ENCODE measurements at places on chromosomes 7 and 10.

- H3K36me3 ChIP-seq: peaks cover 7% of the 10 kb centered on the region
- peaks cover 30% of the 10 kb centered on the region for H3K4me1 ChIP-seq
- H3K27ac ChIP-seq: peak overlapping the region; percentile 65
- peak overlapping the region; percentile 15 for H3K4me3 ChIP-seq
- H3K27me3 ChIP-seq: no peaks in the 10 kb centered on the region
These were observed 102.7 kb downstream of the FAM53B start for GRCh38 chr10:124641282-124642087.

DNA sequence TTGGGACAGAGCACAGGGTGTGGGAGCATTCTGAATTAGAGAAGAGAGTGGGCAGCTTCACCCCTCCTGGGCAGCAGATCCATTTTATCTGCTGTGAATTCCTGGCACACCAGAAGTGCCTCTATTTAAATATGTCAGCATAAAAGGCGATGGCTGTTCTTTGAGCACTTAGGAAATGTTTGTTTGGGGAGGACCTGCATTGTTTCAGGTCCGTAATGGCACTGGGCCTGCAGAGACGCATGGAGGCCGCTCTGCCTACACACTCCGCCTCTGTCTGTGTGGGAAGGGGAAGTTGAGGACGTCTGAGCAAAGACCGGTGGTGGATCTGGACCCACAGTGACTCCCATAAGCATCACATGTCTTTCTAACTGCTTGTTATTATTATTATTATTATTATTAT is 253.2 kb downstream of the CAMK1D start:
- peaks cover 29% of the 10 kb centered on the region for H3K4me1 ChIP-seq
- H3K36me3 ChIP-seq: peaks cover 3% of the 10 kb centered on the region
- no peaks in the 10 kb centered on the region for H3K27me3 ChIP-seq
- no peak overlapping the region for H3K27ac ChIP-seq
- DNase-seq: no peak

- peak overlapping the region; percentile 93 for H3K27ac ChIP-seq
- no peaks in the 10 kb centered on the region for H3K27me3 ChIP-seq
- H3K36me3 ChIP-seq: peaks cover 34% of the 10 kb centered on the region
- H3K4me3 ChIP-seq: peak overlapping the region; percentile 94
These were observed 744 bp downstream of the TRIP6 start for GRCh38 chr7:100867776-100868485.

DNA sequence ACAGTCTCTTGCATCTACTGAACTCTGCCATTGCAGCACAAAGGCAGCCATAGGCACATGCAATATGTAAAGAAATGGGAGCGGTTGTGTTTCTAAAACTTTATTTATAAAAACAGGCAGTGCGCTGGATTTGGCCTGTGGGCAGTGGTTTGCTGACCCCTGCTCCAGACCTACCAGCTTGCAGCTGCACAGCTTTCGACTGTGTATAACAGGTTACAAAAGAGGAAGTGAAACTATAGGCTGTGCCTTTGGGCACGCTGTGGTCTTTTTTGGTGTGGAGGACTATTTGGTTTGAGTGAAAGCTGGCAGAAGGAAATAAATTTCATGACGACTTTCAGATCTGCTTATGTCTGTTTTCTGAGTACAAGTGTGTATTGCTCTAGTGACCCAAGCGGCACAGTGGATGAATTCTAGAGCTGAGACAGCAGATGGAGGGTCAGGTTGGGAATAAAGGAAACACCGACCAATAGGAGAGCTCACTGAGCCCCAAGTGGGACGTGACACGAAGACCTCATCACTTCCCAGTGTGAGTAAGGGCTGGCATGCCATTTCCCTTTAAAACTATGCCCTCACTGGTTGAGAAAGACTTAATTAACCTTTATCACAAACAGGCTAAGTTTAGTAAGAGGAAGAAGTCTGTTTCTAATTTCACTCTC is 152.7 kb downstream of the ANK3 start:
- peak overlapping the region; percentile 79 for H3K27ac ChIP-seq
- no peaks in the 10 kb centered on the region for H3K27me3 ChIP-seq
- H3K36me3 ChIP-seq: no peaks in the 10 kb centered on the region
- peaks cover 28% of the 10 kb centered on the region for H3K4me1 ChIP-seq
- peak overlapping the region; percentile 69 for H3K4me3 ChIP-seq
- peak; percentile 24 for DNase-seq

DNA sequence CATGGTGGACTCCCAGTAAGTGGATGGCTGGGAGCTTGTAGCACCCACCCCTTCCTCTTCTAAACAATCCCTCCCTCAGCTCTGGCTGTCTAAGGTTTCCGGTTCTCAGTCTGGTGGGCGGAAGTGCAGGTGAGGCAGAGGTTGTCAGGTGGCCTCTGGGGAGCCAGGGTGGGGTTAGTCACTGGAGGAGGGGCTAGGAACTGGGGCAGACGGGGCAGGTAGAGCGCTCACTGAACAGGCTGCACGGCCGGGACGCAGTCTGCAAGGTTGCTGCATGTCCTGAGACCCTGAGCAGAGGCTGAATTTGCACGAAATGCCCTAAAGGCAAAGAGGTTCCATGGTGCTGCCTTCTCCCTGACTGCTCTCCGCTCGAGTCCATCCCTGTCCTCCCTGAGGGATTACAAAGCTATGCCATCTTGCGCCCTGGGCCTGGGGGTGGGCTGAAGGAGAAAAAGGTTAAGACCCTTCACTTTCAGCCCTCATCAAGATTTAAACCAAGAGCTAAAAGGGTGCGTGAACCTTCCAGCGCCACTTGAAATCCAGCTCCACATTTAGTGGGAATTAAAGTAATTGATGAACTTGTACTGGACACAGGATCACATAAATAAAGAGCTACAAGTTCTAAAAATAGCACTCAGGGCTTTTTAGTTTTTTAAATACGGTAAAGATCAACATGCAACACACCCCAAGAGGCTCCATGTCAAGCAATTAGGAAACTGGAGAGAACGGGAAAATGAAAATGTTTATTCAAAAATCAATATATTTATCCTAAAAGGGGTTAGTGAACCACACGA is 62.3 kb upstream of the CTBP2 start:
- DNase-seq: no peak
- H3K27ac ChIP-seq: no peak overlapping the region
- H3K4me1 ChIP-seq: no peaks in the 10 kb centered on the region
- H3K27me3 ChIP-seq: no peaks in the 10 kb centered on the region
- no peak overlapping the region for H3K4me3 ChIP-seq
- H3K36me3 ChIP-seq: no peaks in the 10 kb centered on the region

- H3K27ac ChIP-seq: peak overlapping the region; percentile 93
- peak overlapping the region; percentile 55 for H3K4me3 ChIP-seq
- peaks cover 26% of the 10 kb centered on the region for H3K27me3 ChIP-seq
- H3K4me1 ChIP-seq: peaks cover 38% of the 10 kb centered on the region
These were observed 6.1 kb upstream of the LAMB4 start for GRCh38 chr7:108136191-108136688.

- H3K4me1 ChIP-seq: peaks cover 54% of the 10 kb centered on the region
- H3K4me3 ChIP-seq: no peak overlapping the region
- H3K27me3 ChIP-seq: peaks cover 3% of the 10 kb centered on the region
- H3K36me3 ChIP-seq: peaks cover 15% of the 10 kb centered on the region
- no peak overlapping the region for H3K27ac ChIP-seq
- no peak for DNase-seq
These were observed 122.4 kb downstream of the PLXNA4 start for GRCh38 chr7:132453826-132454225.

- H3K27me3 ChIP-seq: peaks cover 37% of the 10 kb centered on the region
- no peak overlapping the region for H3K4me3 ChIP-seq
- DNase-seq: no peak
- no peak overlapping the region for H3K27ac ChIP-seq
- no peaks in the 10 kb centered on the region for H3K36me3 ChIP-seq
These were observed 3.2 kb downstream of the TSPAN33 start for GRCh38 chr7:129147731-129148130.

DNA sequence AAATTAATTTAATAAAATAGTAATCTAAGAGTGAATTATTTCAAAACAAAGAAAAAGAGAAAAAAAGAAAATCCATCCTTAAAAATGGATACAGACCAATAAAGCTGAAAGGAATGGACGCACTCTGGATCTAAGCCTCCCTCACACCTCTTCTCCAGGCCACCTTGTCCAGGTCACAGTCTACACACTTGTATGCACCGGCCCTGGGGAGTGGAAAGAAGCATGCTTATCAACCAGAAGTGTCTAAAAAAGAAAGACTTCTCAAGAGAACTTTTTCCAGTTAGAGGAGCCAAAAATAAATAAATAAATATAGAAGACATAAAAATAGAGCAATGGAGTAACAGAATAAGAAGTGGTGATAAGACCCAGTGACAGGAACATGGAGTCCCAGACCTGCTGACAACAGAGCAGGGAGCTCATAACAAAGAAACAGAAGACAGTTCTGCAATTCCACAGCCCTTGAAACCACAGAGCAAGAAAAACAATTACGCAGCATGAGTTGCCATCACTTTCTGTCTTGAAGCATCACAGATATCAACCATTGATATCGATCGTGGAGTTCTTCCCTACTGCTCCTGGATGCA is 311.7 kb upstream of the NFE2L3 start:
- H3K27ac ChIP-seq: no peak overlapping the region
- H3K4me3 ChIP-seq: no peak overlapping the region
- peaks cover 18% of the 10 kb centered on the region for H3K27me3 ChIP-seq
- no peaks in the 10 kb centered on the region for H3K4me1 ChIP-seq
- H3K36me3 ChIP-seq: no peaks in the 10 kb centered on the region

- H3K4me3 ChIP-seq: no peak overlapping the region
- no peak for DNase-seq
- H3K27ac ChIP-seq: no peak overlapping the region
- no peaks in the 10 kb centered on the region for H3K27me3 ChIP-seq
These were observed 41.8 kb downstream of the KLHDC10 start for GRCh38 chr7:130112093-130112492.

DNA sequence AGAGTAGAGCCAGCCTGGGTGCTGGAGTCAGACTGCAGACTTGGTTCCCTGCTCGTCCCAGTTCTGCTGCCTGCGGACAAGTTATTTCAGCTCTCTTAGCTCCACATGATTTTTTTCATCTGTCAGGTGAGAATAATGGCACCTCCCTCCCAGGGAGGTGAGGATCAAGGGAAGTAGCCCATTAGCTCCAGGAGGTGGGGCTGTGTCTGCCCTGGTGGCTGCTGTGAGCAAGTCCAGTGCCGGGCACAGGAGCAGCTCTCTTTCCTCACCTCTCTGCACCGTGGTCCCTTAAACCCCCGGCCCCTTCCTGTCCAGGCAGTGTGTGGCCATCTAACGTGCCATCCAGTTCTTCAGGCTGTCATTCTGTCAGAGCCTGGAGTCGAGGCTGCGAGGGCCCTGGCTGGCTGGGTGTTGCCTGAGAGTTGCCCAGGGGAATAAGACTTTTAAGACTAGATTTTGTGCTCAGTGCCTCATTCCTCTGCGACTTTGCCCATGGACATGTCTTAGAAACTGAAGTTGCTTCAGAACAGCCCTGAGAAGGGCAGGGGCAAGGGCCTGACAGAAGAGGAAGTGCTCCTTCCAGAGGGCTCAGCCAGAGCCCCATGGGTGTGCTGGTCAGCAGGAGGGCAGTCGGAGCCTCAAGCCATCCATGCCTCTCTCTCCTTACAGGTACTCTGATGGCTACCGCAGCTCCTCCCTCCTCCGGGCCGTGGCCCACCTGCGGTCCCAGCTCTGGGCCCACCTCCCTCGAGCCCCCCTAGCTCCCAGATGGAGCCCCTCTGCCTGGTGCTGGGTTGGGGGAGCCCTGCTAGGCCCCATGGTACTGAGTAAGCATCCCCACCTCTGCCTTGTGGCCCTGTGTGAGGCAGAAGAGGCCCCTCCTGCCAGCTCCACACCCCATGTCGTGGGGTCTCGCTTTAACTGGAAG is 5.0 kb downstream of the ABCB8 start:
- H3K36me3 ChIP-seq: peaks cover 19% of the 10 kb centered on the region
- no peak overlapping the region for H3K4me3 ChIP-seq
- no peaks in the 10 kb centered on the region for H3K27me3 ChIP-seq

- H3K4me1 ChIP-seq: peaks cover 64% of the 10 kb centered on the region
- H3K4me3 ChIP-seq: peak overlapping the region; percentile 100
- DNase-seq: no peak
- H3K27ac ChIP-seq: peak overlapping the region; percentile 92
- H3K36me3 ChIP-seq: peaks cover 66% of the 10 kb centered on the region
These were observed 1.4 kb downstream of the SCD start for GRCh38 chr10:100348389-100348927.

- H3K4me1 ChIP-seq: peaks cover 8% of the 10 kb centered on the region
- no peak overlapping the region for H3K4me3 ChIP-seq
- no peak overlapping the region for H3K27ac ChIP-seq
These were observed 14.4 kb downstream of the SMURF1 start for GRCh38 chr7:99129536-99129935.

- no peak overlapping the region for H3K4me3 ChIP-seq
- no peak for DNase-seq
- no peaks in the 10 kb centered on the region for H3K4me1 ChIP-seq
- no peaks in the 10 kb centered on the region for H3K27me3 ChIP-seq
- H3K27ac ChIP-seq: no peak overlapping the region
- no peaks in the 10 kb centered on the region for H3K36me3 ChIP-seq
These were observed 340.5 kb downstream of the PTPRN2 start for GRCh38 chr7:158246960-158247673.

GRCh38 chr10:114821915-114822443 is 399 bp downstream of the FHIP2A start:
- no peak for DNase-seq
- peak overlapping the region; percentile 86 for H3K27ac ChIP-seq
- H3K4me3 ChIP-seq: peak overlapping the region; percentile 93

DNA sequence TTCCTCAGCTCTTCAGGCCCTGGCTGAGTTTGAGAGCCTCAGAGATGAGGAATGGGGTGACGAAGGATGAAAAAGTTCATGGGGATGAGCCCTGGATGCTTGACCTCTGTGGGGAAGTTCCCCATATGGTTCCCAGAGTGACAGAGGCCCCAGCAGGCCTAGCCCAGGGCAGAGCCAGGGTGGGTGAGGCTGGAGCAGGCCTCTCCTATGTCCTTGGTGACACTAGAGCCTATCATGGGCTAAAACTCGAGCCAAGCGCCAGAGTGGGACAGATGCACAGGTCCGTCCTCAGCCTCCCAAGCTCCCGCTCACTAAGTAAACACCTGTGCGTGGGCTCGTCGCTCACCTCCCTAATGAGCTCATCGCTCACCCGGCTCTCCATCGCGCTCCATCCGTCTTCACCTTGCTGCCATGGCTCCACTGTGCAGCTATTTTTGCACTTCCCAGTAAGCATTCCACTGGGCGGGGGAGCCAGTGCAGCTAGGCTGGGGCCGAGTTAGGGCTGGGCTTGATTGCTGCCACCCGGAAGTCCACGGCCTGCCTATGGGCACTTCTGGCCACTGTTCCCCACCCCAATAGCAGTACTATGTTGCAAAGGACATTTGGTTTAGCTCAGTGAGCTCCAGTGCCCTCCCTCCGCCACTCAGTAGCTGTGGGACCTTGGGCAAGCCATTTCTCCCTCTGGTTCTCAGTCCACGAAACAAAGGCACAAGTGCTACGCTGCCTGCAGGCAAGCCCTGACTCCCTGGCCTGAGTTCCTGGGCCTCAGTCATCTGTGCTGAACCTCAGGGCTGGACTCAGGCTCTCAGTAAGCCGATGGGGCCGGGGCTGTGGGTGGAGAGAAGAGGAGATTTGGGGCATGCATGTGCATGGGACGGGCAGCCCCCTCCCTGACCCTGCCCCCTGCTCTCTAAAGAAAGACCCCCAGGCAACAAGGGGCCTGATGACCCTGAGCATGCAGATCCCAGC is 117.3 kb upstream of the PCBD1 start:
- H3K36me3 ChIP-seq: no peaks in the 10 kb centered on the region
- H3K27me3 ChIP-seq: no peaks in the 10 kb centered on the region
- no peaks in the 10 kb centered on the region for H3K4me1 ChIP-seq
- H3K27ac ChIP-seq: no peak overlapping the region
